ENCODE measurements at places on chromosomes 7 and 10. TPM values are rescaled to one million over a fixed set of nuclear protein-coding genes. Genes with fewer than 3 reads are reported as not detected.

- no peak for DNase-seq
These were observed 436.7 kb downstream of the IPMK start for GRCh38 chr10:57830877-57831560.

- DNase-seq: no peak
These were observed 75.7 kb downstream of the VIPR2 start for GRCh38 chr7:159068893-159069448.

GRCh38 chr7:151011097-151011409, 13.2 kb downstream of the ATG9B start:
- DNase-seq: no peak

GRCh38 chr10:105112862-105113261, 471.8 kb downstream of the SORCS3 start:
- DNase-seq: no peak

Gene NPC1L1
- total RNA-seq: 0.09 TPM

Gene SYT15
- 4.9 TPM for total RNA-seq

Data from left cardiac atrium (tissue), 4 donors.